ENCODE measurements at places on chromosomes 12 and 14.

GRCh38 chr14:83300476-83301064, 1766.9 kb upstream of the SEL1L start:
- no peak for DNase-seq

- no peak for DNase-seq
Measured at GRCh38 chr12:52763036-52763659, 14.0 kb downstream of the KRT76 start.

DNA sequence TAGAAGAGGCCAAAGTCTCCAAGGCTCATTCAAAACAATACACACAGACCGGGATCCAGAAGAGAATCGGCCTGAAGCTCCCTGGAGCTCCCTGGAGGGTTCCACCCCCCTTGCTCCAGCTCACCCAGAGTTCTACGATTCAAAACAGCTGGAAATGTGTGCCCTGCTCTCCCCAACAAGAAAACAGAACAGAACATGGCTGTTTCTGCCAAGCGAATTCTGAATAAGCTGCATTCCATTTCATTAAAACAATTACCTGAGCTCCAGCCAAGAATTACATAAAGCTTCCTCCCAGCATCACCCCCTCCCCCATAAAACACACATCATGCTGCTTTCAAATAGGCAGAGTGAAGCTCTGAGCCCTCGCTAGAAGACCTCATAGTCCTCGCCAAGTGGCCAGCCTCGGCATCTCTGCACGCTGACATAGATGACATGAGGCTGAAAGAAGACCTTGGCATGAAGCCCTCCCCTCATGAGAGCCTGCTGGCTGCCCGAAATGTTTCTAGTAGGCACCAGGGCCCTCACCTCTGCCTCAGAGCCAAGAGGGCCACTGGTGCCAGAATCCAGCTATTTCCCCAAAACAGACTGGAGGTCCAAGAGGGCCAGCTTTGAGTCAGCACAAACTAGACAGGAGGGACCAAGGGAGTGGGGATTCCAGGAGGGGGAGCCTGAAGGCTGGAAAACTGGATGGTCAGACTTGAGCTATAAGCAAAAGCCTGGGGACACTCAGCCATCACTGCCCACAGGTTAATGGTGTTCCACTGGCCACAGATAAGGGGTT, 8.3 kb downstream of the PXN start:
- DNase-seq = no peak

DNA sequence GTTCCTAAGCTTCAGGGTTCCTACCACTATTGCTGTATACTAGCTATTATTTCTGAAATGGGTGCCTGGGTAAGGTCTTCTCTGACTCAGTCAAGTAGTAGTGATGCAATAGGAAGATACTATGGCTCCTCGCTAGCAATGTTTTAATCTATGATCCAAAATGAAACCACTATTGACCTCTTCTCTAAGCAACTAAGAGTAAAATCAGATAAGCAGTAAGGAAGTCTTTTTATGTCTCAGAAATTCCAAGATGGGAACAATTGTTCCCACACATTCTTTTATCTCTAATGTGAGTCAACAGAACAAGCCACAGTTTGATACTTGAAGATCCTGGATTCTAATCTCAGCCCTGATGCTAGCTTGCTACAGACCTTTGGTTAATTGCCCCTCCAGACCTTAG, 45.1 kb downstream of the AREL1 start:
- no peak for DNase-seq

GRCh38 chr12:82874945-82875344, 188.2 kb downstream of the TMTC2 start:
- no peak for DNase-seq

GRCh38 chr12:132078190-132078589, 65.9 kb downstream of the DDX51 start:
- no peak for DNase-seq

- DNase-seq = no peak
Measured at GRCh38 chr14:95015046-95015445, 142.3 kb downstream of the DICER1 start.

GRCh38 chr14:92263681-92264080, 59.3 kb upstream of the SLC24A4 start:
- no peak for DNase-seq

GRCh38 chr12:23556661-23557060, 392.8 kb downstream of the SOX5 start:
- DNase-seq = no peak

- no peak for DNase-seq
Measured at GRCh38 chr12:123808167-123808566, 46.1 kb downstream of the DNAH10 start.

DNA sequence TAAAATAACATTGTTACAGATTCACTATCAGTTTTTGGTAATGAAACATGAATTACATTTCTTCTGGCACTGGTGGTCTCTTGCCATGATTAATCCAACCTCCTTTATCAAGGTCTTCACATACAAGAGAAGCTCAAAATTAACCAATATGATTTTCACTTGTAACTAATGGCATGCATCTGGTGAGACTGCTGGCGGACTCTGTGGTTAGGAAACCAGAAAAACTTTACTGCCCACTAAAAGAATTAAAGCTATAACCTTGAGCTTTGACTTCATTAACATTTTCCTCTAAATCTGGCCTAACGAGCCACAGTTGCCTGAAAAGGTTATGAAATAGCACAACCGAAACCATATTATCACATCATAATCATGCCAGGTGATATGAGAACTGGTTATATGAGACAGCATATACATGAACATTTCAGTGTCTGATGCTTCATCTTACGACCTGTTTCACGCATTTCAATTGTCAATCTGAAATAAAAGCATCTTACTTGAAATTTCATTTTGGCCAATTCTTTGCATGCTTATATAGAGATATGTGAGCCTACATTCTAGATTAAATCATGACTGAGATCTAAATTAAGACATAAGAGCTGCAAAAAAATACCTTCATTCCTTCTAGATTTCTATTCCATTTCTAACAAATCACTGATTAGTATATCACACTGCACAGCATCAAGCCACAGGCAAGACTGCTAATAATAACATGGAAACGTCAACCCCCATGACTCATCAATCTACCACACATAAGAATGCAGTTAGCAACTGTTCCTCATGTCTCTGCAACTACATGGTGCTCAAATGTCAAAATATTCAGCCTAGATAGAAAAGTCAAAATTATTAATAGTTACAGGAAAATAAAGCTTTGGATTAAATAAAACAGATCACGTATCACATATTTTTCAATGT, 89.3 kb downstream of the OSBPL8 start:
- DNase-seq = no peak

- no peak for DNase-seq
Measured at GRCh38 chr12:64997858-64998257, 123.2 kb downstream of the WIF1 start.

DNA sequence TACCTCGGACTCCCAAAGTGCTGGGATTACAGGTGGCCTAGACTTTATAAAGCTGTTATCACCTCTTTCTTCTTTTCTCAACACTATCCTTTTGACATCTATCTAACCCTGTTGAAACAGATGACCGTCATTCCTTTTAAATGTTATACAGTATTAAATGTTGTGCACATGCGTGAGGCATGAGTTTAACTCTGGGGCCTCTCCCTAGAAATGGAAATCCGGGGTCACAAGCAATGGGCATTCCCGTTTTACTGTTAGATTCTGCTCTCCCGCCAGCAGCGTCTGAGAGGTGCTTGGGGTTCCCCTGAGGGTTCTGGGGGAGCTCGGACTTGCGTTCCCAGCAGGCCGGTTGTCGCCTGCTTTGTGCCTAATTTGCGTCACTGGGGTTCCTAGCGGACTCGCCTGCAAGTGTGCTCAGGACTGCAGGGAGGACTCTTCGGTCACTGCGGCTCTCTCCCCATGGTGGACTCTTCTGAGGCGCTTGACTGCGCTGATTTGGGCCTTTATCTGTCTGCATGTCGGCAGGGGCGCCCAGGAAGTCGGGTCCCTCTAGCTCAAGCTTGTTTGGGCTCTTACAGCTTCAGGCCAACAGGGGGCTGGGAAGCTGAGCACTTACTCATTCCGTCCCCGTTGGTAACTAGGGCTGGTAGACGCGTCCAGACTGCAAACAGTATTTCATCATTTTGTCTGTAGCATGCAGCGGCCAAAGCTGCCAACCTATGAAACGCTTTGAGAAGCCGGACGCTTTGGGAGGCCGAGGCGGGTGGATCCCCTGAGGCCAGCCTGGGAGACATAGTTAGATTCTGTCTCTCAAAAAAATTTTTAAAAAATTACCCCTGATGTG, 1.2 kb upstream of the RAN start:
- DNase-seq = peak; percentile 17

- no peak for DNase-seq
Measured at GRCh38 chr14:103597623-103598377, 31.2 kb upstream of the KLC1 start.

DNA sequence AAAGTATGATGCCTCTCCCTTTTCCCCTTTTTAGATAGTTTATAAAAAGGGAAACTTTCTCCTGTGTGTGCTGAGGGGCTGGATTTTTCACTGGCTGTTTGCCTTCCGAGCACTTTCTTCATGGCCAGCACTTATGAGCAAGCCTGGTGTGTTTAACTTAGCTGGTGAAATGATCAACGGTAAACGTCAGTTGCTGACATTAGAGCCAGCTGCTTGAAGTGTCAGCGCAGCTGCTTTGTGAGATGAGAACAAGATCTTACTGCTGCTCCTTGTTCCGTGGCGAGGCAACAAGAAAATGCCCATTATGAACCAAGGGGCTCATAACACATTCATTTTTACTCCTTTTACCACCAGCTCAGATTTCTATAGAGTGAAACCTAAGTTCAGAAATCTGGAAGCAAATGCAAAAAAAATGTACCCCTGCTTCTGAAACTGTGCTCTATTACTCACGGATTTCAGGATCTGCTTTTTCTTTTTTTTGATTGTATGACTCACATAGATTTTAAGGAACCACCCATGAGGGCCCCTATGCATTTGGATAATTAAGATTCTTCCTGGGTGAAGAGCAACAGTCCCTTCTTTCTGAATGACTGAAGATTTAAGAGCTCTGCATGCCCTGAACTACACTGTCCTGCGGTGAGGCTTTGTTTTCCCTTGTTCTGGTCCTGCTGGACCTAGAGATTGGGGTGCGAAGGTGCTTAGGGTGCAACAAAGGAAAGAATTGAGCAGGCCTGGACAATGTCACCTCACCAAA, 74.3 kb upstream of the CPM start:
- no peak for DNase-seq

GRCh38 chr14:87483271-87484260, 509.4 kb downstream of the GALC start:
- DNase-seq = no peak

DNA sequence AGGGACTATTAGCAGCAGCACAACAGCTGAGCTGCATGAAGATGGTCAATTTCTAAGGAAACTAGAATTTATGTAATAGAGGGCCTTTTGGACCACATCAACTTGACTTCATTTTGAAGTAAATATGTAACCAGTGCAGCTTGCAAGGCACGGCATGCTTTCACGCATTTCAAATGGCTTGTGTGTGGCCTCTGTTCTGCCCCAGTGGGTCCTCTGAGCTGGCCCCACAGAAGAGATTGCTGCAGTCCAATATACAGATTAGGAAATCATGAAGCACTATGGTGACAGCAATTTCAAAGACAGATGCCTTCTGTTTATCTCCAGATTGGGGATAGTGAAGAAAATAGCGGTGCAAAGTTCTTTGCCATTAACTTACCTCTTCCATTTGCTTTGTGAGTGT, 101.4 kb downstream of the PDZRN4 start:
- DNase-seq = no peak

- DNase-seq = no peak
Measured at GRCh38 chr14:54447231-54447692, 6.1 kb upstream of the CNIH1 start.

- DNase-seq = no peak
Measured at GRCh38 chr12:128864516-128865186, 11.4 kb downstream of the GLT1D1 start.

DNA sequence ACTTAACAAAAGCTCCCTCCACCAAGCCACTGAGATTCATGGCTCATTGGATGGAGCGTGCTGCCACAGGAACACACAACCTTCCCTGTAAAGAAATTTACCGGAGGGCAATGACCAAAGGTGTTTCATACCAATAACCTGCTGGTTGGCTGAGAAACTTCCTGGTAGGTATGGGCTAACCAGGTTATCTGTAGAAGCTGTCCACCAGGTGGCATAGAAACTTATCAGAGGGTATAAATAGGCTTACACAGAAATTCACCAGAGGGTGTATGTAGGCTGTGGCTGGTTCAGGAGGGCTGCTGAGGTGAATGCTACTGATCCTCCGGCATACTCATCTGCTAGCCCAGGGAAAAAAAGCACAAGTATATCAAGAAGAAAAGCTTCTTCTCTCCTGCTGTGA, 27.1 kb upstream of the MTERF2 start:
- DNase-seq = no peak

DNA sequence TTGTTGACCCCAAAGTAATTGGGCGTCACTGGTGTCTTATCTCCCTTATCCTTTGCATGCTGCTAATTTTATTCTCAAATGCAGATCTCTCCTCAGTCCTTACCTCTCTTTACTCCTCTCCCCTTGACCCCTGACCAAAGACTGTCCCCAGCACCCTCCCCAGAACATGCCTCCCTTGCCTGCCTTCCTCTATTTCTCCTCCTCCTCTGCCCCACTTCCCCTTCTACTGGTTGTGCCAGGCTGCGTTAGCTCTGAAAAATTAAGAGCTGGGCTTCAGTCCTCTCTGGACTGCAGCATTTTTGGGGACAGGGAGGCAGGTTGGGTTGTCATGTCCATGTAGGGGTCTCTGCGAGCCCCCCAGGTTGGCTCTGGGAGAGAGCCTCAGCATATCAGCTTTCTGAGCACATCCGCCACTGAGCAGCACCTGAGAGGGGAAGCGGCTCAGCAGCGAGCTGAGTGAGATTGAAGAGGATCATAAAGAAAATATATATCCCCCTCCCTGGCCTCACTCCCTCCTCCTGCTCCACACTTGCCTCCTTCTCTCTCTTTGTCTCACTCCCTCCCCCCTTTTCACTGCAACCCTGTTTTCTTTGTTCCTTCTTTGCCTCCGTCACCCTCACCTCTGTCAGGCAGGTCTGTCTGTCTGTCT, 6.4 kb upstream of the CISTR start:
- DNase-seq = no peak

- no peak for DNase-seq
Measured at GRCh38 chr14:97138801-97139200, 341.6 kb downstream of the VRK1 start.

DNA sequence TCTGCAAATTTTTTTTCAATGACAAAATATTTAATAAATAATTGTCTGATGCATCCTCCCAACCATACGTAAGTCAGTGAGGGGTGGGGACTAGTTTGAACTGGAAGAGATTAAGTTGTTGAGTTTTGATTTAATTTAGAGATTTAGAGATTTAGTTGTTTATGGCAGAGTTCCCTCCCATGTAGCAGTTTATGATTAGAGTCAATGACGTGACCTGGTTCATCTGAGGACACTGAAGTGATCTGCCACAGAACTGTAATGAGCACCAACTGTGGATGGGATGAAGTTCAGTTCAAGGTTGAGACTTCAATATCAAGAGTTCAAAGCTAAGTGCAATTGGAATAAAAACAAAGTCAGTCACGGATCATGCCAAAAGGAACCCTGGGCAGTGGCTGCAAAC, 609.3 kb downstream of the NOVA1 start:
- no peak for DNase-seq

DNA sequence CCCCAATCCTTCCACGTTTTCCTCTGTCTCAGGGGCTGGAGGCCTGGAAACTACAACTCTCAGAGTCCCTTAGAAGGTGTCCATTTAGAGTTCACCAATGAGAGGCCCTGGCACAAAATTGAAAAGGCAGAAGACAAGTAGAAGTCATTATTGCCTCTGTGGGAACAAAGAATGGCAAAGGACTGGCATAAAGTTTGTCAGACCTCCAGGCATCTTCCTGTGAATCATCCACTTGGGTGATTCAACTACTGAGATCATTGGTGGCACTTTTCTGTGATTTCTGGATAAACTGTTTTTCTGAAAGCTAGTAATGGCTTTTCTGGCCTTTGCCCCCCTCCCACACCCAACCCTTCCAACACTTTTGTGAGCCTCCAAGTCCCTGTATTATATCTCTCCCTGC, 42.6 kb upstream of the C12orf42 start:
- no peak for DNase-seq
